ENCODE measurements at places on chromosomes 16 and 17.

- no peak overlapping the region for H3K27ac ChIP-seq
- no peak for DNase-seq
- H3K27me3 ChIP-seq, result no peaks in the 10 kb centered on the region
- H3K36me3 ChIP-seq, result no peaks in the 10 kb centered on the region
- peaks cover 2% of the 10 kb centered on the region for H3K4me1 ChIP-seq
These were observed 5.4 kb downstream of the ABR start for GRCh38 chr17:1174263-1174880.

DNA sequence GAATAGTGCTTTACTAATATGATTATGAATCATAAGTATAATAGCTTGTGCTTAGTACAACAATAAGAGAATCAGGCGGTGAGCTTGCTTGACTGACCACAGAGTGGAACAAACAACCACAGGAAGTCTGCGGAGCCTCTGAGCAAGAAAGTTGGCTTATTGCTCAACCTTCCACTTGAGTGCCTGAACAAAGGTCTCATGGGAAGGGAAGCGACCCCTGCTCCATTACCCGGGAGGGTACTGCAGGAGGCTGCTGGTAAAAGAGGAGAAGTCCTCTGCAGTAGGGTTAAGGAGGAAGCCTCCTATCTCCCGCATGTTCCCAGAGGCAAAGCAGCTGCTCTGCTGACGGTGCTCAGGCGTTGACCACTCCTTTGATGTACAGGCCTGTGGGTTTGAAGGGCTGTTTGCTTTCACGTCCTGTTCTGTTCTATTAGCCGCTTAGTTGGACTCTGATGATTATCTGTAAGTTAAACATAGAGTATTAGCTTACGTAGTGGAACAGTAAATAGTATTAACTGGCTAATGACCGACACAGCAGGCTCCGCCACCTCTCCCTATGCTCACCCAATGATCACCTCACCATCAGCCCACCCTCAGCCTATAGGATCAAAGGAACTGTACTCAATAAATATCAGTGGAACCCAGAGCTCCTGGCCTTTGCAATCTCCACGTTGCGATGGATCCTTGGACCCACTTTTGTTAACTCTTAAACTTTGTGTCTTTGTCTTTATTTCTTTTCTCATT lies 17.5 kb downstream of the ALOX15B start:
- H3K4me3 ChIP-seq, result no peak overlapping the region
- no peaks in the 10 kb centered on the region for H3K36me3 ChIP-seq
- peak; percentile 52 for DNase-seq
- peaks cover 22% of the 10 kb centered on the region for H3K27me3 ChIP-seq

DNA sequence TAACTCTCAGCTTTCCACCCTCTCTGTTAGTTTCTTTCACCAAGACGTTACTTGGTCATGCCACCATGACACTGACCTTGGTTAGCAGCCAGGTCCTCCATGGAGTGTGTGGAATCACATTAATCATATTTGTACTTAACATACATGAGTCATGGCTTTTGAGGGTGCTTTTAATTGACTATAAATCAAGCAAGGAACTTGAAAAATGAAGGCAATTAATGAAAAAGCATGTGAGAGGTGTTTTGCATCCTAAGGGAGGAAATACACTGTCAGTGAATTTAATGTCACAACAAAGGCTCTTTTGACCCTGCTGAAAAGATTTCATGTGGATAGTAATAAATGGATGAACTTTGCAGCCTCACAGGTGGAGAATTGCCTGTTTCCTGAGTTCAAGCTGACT lies 240.7 kb downstream of the CDH13 start:
- H3K27ac ChIP-seq, result no peak overlapping the region
- no peaks in the 10 kb centered on the region for H3K4me1 ChIP-seq
- H3K36me3 ChIP-seq, result no peaks in the 10 kb centered on the region
- H3K27me3 ChIP-seq, result no peaks in the 10 kb centered on the region
- no peak overlapping the region for H3K4me3 ChIP-seq
- DNase-seq, result no peak

DNA sequence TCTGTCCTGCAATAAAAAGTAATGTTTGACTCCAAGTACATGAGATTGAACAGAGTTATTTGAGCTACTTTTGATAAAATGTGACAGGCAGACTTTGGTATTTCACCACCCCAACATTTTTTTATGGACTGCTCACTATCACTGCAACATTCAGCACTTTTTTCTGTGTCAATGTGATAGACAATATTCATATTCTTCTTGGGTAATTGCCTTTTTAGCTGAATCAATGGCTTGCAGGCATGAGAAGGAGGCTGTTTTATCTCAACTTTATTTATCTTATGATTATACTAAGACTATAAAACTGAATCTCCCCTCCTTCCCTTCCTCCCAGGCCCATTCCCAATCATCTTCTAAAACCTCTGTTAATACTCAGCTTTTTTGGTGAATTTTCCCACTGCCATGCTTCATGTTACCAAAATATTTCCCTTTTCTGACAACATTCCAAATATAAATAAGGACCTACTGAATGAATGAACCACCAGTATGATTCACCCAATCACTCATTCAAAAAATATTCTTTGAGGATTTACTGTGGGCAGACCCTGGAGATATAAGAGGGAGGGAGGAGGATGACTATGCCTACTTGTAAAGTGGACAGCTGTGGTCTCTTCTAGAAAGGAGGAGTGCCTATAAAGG lies 67.6 kb downstream of the CDH13 start:
- H3K27ac ChIP-seq, result no peak overlapping the region
- DNase-seq, result no peak
- no peaks in the 10 kb centered on the region for H3K4me1 ChIP-seq
- no peaks in the 10 kb centered on the region for H3K36me3 ChIP-seq

All from kidney (tissue), 22 donors.